ENCODE measurements at places on chromosomes 2 and 18.

GRCh38 chr2:216679658-216680024, 15.7 kb downstream of the IGFBP5 start:
- DNase-seq, result no peak

- no peak for DNase-seq
Measured at GRCh38 chr2:80546766-80547165, 242.2 kb upstream of the LRRTM1 start.

GRCh38 chr2:77104554-77104953, 417.6 kb downstream of the LRRTM4 start:
- no peak for DNase-seq

DNA sequence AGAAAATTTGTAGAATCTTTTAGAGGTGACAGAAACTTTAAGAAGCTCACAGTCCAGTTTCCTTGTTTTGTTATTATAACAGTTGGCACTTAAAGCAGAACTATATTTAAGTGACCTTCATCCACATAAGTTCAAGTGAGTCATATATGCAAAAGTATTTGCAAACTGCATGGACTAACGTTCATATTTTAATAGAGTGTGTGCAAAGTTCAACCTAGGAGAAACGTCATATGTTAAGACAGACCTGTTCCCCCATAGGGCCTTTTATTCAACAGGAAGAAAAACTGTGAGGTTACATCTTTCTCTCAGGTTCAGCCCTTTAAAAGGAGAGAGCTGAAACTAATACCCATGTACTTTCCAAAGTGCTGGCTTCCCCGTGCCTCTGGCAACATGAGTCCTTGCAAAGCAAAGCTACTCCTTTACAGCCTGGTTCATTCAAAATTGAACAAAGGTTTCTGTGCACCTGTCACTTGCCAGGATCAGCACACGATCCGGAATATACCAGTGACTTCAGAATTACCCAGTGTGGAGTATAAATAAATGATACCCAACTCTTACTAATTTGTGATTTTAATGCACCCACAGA, 280.0 kb upstream of the RAB12 start:
- no peak for DNase-seq

DNA sequence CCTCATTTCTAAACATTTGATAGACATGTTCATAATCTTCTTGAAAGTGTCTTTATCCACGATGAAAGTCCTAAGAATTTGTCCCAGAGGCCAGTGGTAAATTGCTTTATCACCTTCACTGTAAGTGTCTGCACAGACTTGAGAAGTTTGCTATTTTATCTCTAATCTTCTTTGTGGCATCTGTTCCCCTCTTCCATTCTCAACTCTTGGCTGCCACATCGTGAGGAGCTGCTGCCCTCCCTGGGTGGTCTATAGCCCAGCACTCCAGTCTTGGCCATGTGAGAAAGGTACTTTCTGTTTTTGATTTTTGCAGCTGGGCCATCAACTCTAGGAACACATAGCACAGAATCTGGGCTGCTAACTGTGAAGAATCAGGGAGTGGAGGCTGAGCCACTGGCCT, 45.5 kb downstream of the SLC14A2 start:
- DNase-seq, result no peak

DNA sequence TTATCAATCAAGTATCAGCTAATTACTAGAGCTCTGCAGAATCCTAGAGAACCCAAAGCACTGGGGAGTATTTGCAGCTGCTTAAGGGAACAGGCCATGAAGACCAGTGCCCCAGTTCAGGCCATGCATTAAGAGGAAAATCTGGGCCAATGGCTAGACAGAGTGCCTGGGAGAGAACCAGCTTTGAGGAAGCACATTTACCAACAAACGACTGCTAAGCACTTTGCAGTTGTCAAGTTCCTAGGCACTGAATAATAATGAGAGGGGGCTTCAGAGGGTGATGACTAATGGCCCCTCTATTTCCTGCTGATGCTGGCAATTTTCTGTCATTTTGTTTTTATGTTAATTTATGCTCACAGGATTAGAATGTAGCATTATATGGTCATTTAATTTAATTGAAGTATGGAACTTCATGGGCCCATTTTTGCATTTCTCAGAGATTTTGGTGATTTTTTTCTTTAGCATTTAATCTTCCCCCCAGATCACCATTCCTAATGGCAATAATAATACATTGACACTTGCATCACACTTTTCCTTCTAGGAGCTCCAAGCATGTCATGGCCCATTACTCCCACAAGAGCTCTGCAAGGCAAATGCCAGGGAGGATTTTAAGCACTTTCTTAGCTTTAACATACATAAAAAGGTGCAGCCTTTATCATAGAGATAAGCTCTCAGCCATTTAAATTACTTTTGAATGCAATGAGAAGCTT, 147.7 kb upstream of the SPATS2L start:
- no peak for DNase-seq

- DNase-seq, result no peak
Measured at GRCh38 chr18:7789856-7790552, 222.9 kb downstream of the PTPRM start.

DNA sequence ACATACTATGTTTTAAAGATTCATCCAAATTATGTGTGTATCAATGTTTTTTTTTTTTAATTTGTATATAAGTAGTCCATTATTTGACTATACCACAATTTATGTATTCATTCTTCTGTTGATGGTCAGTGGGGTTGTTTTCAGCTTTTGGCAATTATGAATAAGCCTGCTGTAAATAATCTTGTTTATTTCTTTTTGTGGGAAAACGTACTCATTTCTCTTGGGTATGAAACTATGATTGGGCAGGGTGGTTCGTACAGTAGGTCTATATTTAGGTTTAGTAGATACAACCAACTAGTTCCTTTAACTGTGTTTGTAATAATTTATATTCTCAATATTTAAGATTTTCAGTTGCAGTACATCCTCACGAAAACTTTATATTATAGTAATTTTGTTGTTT, 329.2 kb downstream of the LPIN1 start:
- DNase-seq, result no peak

DNA sequence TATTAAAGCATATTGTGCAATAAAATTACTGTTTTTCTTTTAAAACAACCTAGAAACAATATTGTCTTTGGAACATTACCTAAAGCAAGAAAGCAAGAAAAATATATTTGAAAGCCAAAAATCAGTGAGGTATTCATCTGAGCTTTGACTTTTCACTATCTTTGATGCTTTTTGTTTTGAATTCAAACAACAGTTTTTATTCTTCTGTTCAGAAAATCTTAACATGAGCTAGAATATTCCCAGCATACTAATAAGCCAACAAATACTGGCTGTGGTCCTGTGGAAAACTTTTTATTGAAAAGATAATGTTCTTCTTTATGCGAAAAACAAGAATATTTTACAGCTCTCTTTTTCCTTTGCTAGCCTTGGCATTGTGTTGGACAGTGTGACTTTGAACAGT, 19.8 kb downstream of the FAM171B start:
- no peak for DNase-seq

DNA sequence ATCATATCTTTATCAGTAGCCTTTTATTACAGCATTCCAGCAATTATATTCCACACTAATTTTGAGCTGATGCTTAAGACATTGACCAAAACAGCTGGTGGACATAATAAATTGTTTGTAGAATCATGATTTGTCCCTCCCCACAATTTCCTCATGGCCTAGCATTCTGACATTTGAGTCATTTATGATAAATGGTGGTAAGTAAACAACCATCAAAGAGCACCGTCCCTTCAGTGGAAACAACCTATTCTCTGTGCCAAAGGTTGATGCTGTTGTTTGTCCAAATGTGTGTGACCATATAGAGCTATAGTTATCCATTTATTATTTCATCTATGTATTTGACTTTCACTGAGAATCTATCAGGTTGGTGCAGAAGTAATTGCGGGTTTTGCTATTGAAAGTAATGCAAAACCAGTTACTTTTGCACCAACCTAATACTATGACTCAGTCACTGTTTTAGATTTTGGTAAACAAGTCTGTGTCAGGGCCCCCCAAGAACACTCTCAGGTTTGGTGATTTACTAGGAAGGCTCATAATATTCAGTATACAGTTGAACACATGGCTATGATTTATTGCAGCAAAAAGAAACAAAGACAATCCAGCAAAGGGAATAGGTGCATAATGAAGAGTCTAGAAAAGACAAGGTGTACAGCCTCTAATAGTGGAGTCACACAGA, 608.7 kb upstream of the REG3G start:
- DNase-seq, result no peak

GRCh38 chr18:54076166-54076565, 148.3 kb downstream of the MBD2 start:
- DNase-seq, result no peak

- DNase-seq, result no peak
Measured at GRCh38 chr2:167052825-167053224, 164.5 kb downstream of the XIRP2 start.

DNA sequence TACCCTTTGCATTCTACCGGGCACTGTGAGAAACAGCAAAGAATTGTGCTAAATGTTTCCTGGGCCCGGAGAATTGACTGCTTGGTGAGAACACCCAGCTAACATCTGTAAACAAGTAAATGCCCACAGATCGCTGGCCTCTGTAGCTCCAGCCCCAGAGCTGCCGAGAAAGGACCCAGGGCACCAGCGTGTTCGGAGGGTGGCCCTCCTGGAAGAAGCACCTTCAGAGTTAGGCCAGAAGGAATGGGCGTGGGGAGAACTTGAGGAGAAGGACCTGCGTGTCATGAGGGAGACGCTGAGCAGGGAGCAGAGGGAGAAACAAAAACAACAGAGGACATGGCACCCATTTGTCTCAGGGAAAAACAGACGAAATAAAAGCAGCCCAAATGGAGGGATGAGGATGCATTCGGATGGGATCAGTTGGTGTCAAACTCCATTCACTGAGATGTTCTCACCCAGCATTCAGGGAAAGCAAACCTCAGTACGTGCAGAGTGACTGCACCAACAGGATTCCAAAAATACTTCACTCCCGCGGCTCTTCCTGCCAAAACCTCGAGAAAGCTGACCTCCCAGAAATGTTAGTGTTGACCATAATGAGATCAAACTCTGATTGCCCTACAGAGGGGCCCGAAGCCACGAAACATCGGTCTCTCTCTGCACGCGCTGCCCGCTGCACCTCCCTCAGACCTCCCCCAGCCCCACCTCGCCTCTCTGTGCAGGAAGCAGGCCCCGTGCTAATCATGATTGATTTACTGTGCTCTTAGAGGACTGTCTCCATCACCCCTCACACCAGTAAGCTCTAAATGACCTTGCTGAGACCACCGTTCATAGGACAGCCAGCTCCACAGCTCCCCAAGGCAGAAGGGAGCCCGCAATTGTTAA, 376.3 kb upstream of the SALL3 start:
- DNase-seq, result no peak

DNA sequence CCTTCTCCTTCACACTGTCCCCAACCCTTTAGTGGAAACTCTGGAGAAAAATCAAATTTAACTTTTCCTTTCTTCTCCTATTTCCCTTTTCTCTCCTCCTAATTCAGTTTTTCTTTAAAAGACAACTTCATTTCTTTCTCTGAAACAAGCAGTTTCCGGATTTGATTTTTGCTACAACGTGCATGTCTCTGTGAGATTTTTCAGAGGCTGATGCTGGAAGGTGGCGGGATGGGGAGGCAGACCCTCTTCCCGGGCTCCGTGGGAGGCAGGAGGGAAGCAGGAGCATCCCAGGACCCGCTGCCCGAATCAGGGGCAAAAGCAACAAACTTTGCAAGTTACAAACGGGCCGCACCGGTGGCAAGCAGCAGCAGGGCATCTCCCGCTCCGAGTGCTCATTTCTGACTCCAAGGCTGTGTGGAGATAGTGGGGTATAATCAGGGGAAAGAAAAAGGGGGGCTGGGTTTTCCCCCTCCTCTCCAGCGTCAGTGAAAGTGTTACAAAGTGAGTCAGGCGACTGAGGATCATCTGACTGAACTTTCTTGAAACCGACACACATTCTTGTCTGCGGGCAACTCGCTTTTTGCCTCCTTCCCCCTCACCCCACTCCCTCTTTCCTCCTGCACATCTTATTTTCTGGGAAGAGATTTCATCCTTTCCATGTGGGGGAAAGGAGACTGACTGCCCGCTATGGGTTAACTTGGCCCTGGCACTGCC, 6.4 kb downstream of the ZEB2 start:
- peak; percentile 48 for DNase-seq

- no peak for DNase-seq
Measured at GRCh38 chr2:112883669-112884068, 27.3 kb upstream of the IL37 start.

DNA sequence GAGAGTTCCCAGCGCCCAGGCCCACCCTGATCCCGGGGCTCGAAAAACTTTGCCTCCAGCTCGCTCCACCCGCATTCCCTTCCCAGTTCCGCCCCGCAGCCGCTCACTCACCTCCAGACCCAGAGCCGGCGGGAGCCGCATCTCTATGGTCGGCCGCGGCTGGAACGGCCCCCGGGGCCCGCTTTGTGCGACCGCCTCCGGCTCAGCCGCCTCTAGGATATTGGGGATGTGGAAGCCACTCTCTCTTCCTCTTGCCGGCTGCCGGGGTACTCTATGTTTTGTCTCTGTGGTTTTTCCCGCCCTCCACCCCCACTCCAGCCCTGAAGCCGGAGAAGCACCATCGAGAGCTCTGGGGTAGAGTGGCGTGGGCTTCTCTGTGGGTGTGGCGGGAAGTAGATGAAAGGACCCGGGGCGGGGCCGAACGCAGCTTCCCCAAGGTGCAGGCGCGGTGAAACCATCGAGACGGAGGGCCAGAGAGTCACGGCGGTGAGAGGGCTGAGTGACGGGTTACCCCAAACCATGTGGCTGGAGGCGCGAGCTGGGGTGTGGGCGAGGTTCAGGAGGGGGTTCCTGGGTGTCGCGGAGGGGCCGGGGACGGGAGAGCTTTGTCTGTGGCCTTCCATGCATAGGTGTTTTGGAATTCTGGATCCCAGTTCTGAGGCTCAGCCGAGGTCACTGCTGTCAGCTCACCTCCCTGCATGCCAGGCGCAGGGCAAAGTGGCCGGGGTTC, at the start of the genes BCS1L and ZNF142:
BCS1L (plus strand) TSS at position 426 of the 730 bp plus-strand sequence. CDS start 1,305 bp downstream, outside the sequence.
ZNF142 (minus strand) TSS at position 366 of the 730 bp plus-strand sequence. CDS start 3,194 bp downstream, outside the sequence.
- peak; percentile 84 for DNase-seq

GRCh38 chr2:6576302-6576701, 289.4 kb downstream of the CMPK2 start:
- DNase-seq, result no peak

- no peak for DNase-seq
Measured at GRCh38 chr2:240917009-240917683, 11.0 kb downstream of the CROCC2 start.

DNA sequence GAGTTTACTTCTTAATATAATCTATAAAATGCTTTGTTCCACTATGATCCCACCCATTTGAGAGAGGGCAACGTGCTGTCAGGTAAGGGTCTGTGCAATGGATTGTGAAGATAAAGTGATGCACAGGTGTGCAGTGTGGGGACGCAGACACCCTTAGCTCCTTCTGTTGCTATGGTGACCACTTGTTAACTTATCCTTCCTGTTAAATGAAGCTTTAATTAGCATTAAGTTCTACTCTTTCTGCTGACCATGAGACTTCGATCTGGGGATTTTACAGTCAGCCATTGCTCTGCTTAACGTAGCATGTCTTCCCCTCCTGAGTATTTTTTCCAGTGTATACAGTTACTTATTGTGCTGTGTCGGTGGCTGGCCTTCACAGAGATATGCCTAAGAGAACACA, 23.1 kb upstream of the ALKAL2 start:
- DNase-seq, result no peak

DNA sequence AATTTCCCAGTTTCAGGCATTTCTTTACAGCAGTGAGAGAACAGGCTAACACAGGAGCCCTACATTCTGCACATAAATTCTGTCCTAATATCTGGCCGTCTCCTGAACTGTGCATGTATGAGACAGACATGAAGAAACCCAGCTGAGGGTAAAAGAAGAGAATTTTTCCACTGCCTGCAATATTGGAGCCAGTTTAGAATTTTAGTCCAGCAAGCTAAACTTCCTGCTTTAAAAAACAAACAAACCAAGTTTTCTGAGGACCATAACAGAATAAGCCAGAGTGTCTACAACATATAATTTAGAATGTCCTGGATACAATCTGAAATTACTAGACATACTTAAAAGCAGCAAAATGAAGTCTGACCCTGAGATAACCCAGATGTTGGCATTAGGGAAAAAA, 215.1 kb upstream of the KLHL29 start:
- DNase-seq, result no peak

All from nucleus accumbens (tissue), 56 donors.